Stimulated activated CD8-positive, alpha-beta memory T cell treated with anti-CD3 and anti-CD28 coated beads, Interleukin-2, amount 100 ng/mL, for 1 hour (primary cell): ENCODE measurements at places on chromosomes 6 and 20.

GRCh38 chr20:19583532-19584175, 174.4 kb upstream of the RIN2 start:
- DNase-seq, result peak; percentile 10

DNA sequence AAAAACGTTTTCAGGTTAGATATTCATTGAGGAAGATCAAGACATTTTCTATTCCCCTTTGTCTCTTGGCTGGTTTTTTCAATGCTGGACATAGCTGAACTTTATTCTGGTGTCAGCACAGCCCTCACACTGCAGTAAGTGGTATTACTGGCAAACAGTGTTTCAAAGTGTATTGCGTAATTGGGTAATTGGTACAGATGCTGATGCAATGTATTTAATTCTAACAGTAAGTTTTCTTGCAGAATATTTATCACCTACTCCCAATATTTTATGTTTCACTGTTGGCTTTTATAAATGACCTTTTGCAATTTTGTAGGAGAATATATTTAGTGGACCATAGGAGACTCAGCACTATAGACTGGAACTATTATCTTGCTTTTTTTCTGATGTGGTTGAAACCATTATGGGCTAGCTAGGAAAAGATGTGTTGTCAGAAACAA, 287.6 kb upstream of the SOX4 start:
- no peak for DNase-seq

GRCh38 chr6:110523451-110524021, 47.1 kb upstream of the SLC22A16 start:
- no peak for DNase-seq

- no peak for DNase-seq
Measured at GRCh38 chr6:166010136-166010960, 157.3 kb downstream of the TBXT start.

- no peak for DNase-seq
Measured at GRCh38 chr20:32752458-32753250, 9.4 kb upstream of the COMMD7 start.

DNA sequence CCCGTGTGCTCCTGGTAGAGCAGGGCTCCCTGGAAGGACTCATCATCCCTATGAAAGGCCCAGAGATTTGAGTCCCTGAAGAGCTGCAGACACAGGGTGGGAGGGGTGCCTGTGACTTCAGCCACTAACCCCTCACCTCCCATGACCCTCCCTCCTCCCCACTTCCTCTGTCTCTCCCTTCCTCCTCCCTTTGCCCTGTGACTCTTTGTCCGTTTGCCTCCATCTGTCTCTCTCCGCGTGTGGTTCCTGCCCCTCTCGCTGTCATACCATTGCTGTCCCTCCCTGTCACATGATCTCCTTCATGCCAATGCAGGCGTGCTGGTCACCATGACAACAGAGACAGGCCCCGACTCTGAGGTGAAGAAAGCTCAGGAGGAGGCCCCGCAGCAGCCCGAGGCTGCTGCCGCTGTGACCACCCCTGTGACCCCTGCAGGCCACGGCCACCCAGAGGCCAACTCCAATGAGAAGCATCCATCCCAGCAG, 19.0 kb downstream of the EPB41L1 start:
- DNase-seq, result no peak

- no peak for DNase-seq
Measured at GRCh38 chr6:87558446-87558845, 31.3 kb downstream of the RARS2 start.

DNA sequence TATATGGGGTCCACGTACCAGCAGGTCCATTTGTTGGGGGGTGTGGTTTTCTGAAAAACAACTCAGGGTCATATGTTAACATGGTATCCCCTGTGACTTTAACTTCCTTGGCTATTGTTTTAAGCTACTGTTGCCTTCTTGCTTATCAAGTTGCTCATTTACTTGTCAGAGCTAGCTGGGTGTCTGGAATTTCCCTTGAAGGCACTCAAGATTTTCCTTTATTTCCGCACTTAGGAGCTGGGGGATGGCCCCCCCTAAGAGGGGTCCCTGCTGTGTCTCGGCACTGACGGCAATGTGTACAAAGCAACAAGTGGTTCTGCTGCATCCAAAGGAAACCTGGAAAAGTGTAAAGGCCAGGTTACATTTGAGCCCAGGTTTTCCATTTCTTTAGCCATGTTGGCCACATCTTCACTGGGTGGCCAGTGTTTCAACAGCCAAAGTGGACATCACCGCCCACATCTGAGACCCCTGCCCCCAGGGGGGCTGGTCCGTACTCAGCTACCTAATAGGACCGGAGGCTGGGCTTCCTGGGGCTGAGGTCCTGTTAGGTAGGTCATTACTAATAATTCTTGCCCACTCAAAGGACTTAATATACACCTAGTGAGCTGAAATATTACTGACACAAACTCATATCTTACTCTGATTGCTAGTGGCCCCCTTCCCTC, 24.8 kb upstream of the SYNDIG1 start:
- DNase-seq, result no peak

DNA sequence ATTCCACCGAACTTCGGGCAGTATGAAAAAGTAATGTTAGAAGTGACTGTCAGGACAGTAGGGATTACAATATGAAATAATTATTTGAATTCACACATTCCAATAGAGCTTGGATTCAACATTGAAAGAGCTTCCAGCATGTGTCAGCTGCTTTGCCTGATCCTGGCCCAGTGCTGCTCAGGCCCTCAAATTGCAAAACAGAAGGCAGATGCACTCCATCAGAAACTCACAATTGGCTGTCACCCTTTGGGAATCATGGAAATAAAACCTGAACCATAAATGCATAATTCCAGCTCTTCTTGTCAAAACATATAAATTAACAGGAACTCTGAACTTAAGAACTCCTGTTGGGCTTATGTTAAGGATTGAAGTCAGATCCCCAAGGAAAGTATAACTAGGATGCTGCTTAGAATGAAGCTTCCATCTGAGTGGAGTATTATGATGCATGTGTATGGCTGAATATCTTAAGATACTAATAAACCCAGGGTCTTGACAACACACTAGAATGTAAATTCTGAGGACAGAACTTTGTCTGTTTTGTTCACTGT, 1.8 kb upstream of the NDUFAF4 start:
- no peak for DNase-seq

- no peak for DNase-seq
Measured at GRCh38 chr20:46870041-46870440, 24.6 kb upstream of the EYA2 start.

- no peak for DNase-seq
Measured at GRCh38 chr20:36110994-36111393, 43.5 kb upstream of the EPB41L1 start.

DNA sequence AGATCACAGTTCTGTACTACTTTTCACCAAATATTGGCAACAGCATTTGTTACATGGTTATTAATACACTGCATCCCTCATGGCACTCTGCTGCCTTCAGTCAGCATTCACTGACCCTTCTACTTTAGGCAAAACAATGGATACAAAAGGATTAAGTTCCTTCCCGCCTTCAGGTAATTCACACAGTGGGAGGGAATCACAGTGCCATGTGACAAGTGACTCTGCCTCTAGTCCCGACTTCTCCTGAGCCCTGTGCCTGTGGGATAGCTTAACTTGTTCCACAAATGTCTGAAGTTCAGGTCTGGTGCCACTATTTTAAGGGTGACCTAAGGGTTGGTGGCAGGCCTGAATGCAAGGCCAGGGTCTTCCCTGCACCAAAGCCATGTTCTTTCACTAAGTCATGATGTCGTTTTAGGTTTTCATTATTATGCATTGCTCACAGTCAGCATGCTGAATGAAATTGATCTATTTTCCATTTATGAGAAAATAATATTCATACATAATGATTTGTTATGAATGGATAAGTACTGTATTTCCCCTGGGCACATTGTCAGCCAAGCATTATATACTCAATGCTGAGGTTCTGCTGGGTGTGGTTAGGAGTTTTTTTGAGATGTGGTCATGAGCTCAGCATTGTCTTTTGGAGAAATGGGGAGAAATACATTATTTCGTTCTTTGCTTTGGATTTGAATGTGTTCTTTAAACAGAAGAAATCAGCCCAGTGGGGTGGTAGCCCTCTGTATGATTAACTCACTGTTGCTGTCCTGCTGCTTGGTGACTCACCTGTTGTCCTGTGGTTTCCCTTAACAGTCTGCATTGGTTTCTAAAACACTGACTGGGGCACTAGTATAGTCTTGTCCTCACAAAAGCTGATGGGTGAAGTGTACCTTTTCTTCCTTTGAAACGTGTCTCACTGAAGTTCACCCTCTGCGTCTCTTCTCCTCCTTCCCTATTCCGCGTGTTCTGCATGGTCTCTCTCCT, 66.4 kb downstream of the AFDN start:
- DNase-seq, result no peak

- no peak for DNase-seq
Measured at GRCh38 chr6:143224516-143224915, 163.8 kb downstream of the AIG1 start.

DNA sequence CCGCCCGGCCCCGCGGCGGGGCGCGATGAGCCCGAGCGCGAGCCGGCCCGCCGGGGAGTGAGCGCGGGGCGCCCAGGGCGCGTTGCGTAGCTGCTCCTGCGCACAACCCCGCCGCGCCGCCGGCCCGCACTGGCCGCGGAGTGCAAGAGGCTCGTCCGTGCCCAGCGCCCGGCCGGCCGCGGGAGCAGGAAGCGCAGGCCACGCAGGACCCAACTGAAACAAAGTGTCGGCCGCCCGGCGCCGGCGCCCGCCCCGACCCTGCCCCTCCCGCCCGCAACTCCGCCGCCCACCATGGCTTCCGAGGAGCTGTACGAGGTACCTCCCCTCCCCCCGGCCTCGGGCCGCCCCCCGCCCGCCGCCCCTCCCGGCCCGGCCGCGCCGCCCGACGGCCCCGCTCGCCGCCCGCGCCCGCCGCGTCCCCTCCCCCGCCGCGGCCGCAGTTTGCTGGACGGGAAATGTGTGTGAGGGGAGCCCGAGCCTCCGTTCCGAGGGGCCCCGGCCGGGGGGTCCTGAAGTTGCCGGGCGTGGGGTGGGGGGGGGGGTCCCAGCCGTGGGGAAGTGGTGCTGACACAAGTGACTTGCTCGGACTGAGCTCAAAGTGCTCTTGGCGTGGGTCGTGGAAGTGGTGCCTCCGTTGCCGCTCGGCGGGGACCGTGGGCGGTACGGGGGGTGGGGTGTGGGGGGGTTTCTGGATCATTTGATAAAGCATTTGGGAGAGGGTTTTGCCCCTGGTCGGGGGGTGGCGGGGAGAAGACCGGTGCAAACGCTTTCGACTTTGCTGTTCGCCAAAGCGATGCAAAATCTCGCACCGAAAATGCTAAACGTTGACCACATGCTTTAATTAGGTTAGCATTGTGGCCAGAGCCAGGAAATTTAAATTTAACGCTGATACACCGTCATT, 539 bp downstream of the CDYL start:
- peak; percentile 12 for DNase-seq
